ENCODE measurements at places on chromosomes 5 and 9.

DNA sequence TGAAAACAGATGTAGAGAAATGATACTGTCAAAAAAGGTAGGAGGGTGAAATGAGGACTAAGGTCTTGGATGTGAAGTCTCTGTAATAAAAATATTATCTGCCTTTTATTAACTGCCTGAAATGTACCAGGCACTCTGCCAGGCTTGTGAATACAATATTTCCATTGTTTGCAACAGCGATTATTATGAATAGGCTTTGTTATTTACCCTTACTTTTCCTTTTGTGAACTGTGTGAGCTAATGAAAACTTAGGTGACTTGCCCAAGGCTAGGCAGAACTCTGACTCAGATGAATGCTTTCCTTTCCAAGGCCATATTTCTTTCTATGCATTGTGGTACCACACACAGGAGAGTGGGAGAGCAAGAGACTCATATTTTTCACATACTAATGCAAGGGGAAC is 204.1 kb downstream of the CDH12 start:
- no peak for DNase-seq

- DNase-seq, result no peak
Measured at GRCh38 chr5:42403236-42403635, 20.0 kb upstream of the GHR start.

- DNase-seq, result no peak
Measured at GRCh38 chr9:125965477-125965876, 218.3 kb downstream of the PBX3 start.

- no peak for DNase-seq
Measured at GRCh38 chr5:72651109-72651508, 143.9 kb upstream of the ZNF366 start.

DNA sequence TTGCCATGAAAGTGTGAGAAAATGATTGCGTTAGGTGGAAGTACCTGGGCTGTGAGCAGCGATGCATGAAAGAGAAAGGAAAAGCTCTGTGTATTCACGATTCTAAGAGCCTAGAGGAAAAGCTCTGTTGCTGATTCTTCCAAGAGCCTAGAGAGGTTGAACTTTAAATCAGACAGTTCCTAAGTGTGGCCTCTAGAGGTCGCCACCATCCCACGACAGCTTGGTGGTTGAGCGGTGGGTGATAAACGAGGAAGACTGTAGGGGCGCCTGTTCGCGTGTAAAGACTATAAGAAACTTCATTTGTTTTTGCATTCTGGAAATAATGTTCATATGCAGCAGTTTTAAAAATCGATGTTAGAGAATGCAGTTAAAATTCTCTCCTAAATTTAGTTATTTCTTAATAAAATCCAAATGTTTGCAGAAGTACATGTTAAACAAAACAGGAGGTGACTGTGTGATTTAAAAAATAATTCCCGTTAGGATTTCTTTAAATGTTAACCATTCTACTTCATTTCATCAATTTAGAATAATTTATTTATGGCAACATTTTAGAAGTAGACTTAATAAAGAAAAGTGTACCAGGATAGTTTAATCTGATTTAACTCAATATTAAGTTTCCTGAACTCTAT is 107.7 kb downstream of the TENT4A start:
- DNase-seq, result no peak

Data from activated CD8-positive, alpha-beta memory T cell treated with anti-CD3 and anti-CD28 coated beads for 48 hours (primary cell).